ENCODE measurements at places on chromosomes 13 and 19.

- DNase-seq, result no peak
Observed at GRCh38 chr19:4868286-4868834, 893 bp upstream of the PLIN3 start.

DNA sequence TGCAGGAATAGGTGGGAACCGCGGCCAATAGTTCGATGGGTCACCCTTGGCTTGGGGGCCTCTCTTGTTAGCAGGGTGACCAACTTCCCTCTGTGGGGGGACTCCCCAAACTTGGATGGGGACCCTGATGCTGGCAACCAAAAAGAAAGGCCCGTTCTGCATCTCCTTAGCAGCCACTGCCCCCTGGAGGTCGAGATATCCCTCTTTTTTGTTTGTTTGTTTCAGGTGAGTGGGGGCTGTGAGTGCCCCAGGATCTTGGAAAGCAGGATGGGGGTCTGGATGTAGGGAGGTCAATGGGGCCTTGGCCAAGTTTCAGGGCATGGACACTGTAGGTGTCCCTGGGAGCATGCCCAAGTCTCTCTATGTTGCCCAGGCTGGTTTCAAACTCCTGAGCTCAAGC, 7.7 kb upstream of the CRTC1 start:
- no peak for DNase-seq

DNA sequence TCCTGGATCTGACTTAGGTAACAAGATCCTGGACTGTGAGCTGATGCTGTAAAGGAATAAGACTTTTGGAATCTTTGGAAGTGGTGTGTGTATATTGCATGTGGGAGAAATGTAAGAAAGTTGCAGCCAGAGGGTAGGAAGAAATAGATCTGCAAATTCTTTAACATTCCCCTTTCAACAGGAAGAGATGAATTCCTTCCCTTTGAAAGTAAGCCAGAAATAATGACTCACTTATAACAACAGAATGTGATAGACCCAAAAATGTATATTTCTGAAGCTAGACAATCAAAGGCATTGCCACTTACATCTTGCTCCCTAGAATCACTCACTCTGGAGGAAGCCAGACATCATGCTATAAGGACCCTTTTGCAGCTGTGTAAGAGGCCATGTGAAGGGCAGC, 9.8 kb upstream of the SIAH3 start:
- no peak for DNase-seq

DNA sequence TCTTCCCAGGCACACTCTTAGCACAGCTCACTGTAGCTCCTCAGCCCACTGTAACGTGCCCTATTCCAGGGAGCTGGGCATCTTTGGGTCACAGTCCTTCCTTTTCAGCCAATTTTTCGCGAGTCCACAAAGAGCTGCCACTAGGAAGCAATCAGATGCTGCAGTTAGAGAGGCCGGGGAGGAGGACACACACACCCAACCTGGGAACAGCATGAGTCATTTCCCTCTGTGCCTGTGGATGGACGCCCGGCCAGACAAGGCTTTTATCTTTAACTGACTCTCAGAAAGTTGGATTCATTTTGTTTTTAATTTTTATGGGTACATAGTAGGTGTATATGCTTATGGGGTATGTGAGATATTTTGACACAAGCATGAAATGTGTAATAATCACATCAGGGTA, 918.6 kb downstream of the UQCRFS1 start:
- no peak for DNase-seq

DNA sequence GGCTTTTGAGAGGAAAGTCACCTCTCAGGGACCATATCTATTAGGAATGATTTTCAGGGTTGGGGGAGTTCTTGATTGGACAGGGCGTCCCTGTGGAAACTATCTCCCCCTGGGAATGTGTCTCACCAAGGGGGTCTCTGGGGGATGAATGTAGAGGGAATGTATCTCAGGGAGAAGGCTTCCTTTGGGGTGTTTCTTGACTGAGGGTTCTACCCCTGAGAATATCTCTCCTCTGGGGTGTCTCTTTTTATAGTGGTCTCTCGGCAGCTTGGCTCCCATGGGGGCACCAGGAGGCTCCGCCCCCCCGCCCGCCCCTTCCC, 1.0 kb downstream of the RTBDN start:
- no peak for DNase-seq

- no peak for DNase-seq
Observed at GRCh38 chr13:46178821-46179220, 3.2 kb downstream of the LCP1 start.

DNA sequence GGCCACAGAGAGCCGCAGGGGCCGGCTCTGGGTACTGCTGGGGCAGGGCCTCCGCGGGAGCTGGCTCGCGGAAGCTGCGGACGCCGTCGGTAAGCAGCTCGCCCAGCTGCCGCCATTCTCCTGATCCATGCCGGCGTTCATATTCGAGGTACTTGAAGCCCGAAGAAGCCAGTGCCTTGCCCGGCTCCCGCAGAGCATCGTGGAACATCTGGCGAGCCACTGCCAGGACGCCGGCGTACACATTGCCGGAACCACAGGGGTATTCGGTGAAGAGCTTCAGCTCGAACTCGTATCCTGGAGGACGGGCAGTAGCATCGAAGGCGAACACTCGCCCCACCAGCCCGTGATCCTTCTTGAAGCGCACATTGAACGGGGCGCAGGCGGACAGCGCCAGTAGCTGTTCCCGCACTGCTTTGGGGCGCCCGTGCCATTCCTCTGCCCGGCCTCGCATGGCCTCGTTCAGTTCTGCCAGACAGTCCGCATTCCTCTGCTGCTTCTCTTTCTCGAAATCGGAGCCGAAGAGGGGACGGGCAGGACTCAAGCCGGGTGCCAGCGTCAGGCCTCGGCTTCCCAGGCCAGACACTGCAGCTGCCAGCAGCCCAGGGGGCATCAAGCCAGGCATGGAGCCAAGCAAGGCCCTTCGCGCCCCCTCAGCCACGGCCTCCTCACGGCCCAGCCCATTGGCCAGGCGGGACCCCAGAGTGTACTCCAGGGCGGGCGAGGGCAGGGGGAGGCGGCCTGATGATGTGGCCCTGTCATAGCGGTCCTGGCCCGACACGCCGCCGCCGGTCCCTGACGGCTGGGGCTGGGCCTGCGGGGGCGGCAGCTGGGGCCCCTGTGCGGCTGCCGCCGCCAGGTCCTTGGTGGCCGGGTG, 1.0 kb downstream of the IRF2BP1 start:
- no peak for DNase-seq

GRCh38 chr19:49952906-49953305, 8.1 kb downstream of the SIGLEC11 start:
- DNase-seq, result no peak

DNA sequence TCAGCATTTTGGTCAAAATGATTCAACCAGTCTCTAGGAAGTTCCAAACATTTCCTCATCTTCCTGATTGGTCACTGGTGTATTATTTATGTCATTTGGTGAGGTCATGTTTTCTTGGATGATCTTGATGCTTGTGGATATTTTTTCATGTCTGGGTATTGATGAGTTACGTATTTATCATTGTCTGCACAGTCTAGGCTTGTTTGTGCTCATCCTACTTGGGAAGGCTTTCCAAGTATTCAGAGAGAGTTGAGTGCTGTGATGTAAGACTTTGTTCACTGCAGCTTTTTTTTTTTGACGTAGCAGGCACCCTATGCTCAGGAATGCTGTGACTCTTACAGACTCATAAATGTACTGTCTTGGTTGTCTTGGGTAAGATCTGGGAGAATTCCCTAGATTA, 509.5 kb downstream of the SLITRK1 start:
- DNase-seq, result no peak

- DNase-seq, result no peak
Observed at GRCh38 chr19:57813919-57814504, 701 bp downstream of the ZNF552 start.

DNA sequence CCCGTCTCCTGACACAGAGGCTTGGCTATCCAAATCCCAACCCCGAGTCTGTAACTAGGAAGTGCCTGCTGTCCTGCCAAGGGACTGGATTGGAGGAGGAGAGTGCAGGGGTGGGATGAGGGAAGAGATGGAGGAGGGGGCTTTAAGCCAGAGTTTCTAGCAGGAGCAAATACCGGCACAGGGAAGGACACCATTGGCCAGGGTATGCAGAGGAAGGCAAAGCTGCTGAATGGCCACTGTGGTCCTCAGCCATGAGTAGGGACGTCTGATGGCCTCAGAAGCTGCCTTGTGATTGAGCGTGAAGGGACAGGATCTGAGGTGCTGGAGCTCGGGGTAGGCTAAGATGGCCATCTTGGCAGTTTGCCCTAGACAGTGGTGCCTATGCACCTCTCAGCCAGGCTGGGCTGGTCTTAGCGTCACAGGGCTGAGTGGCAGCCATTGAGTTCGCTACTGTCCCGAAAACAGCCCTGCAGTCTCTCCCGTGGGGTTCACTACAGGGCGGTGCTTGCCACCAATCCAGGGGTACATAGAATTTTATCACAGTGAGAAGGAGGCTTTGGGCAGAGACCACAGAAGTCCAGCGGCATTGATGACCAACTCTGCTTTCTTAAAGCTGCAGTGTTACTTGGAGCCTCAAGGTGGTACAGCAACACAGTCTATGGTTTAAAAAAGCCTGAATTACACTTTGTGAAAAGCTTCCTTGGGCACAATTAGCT, 61.8 kb downstream of the AKAP11 start:
- DNase-seq, result peak; percentile 38

DNA sequence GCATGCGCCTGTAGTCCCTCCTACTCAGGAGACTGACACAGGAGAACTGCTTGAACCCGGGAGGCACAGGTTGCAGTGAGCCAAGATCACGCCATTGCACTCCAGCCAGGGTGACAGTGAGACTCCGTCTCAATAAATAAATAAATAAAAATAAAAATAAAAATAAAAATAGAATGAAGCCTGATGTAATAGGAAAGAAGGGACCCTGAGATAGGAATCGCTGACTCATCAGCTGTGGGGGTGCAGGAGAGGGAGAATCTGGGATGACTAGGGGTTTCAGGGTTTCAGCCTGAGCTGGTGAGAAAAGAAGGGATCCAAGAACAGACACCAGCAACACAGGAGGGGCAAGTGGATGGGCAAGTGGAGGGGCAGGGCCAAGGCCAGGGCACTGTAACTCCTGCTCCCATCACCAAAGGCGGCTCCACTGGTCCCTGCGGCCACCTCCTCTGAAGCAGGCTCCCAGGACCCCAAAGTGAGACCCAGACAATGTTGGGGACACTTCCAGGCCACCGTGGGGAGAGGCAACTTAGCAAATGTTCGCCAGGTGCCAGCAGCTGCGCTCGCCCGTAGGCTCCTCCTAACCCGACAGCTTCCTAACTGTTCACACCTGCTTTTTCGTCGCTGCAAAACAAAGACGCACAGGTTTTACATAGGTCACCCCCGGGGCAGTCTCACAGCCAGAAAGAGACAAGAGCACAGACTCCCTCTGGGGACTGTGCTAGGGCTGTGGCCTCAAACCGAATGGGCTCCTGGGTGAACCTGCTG, 1.2 kb downstream of the HAUS8 start:
- DNase-seq, result peak; percentile 58

- DNase-seq, result no peak
Observed at GRCh38 chr19:1264801-1265614, 4.1 kb upstream of the CIRBP start.

GRCh38 chr19:6233827-6234511, 45.8 kb downstream of the MLLT1 start:
- DNase-seq, result no peak

GRCh38 chr13:71358218-71358617, 508.8 kb downstream of the DACH1 start:
- DNase-seq, result no peak

DNA sequence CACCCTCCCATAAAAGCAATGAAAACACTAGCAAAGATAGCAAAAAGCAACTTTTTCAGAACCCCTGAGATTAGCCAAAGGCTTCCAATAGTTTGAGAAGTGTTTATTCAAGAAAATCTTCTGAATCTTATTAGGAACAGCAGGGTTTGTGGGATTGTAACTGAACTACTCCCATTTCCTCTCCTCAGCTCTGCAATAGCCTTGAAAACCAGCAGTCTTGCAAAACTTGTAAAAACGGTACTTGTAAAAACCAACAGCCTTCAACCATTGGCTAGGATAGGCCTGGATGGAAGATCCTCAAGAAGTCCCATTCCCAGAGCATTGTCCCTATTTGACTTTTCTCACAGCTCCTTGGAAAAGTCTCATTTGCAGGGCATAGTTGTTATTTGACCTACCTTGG, 12.1 kb downstream of the RNASEH2B start:
- no peak for DNase-seq

DNA sequence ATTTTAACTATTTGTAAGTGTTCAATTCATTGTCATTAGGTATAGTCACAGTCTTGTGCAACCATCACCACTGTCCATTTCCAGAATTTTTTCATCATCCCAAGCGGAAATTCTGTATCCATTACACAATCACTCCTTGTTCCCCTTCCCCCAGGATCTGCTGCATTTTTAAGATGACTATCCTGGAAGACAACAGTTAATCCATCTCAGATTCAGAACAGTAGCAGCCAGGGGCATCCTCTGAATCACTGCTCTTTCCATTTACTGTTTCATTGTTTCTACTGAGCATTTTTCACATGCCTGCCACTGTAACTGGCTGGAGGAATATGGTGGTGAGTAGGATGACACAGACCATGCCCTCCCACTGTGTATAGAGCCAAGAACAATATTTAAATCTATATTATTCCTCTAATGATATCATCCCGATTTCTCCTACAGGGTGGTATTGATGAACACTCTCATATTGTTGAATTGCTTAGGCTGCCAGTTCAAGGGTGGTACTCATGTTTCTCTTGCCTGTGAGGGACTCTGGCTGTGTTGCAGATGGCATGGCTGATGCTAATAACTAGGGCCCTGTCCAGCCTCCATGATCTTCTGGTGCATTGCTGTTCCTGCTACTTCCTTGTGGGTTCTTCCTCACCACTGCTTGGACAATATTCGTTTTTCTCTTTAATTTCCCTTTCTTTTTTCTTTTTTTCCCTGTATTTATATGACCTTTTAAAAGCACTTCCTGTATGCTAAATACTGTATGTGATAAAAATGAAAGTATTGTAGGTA, 59.0 kb downstream of the WDFY2 start:
- no peak for DNase-seq

- DNase-seq, result no peak
Observed at GRCh38 chr19:33941133-33941532, 144.5 kb downstream of the KCTD15 start.

DNA sequence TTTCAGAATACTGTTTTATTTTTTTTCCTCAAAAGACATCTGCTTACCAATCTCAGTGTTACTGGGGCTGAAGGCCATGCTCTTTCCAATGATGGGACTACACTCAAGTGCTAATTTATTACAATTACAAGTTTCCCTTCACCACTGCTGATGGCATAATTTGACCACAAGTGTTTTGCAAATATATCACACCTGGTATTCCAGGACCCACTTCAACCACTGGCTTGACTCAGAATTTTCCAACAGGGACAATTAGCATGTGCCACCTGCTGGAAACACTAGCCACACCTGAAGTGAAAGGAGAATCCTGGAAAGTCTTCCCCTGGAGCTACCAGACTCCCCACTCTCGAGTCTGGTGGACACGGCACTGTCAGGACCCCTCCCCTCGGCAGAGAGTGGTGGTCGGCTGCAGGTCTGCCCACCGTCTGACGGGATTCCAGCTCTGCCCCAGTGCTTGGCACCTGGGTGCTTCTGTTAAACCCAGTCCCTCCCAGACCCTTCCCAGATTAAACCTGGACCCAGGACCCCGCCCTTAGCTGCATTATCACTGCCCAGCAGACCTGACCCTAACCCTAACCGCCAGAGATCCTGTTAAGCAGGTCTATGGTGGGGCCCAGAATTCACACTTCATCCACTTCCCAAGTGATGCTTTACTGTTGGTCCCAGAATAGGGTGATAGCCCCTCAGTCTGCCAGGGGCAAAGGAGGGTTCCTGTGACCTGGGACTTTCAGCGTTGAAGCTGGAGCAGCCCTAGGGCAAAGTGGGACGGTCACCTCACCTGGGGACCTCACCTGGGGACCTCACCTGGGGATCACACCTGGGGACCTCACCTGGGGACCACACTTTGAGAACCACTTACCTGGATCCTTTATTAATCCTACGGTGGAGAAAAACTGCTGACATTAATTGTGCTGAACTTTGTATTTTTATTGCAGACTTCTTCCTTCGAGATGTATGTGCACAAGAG, 17.6 kb upstream of the RASA3 start:
- DNase-seq, result peak; percentile 35

Data from NCI-H2081 (cell line).